Germinal center (tissue), 1 donor: ENCODE measurements at places on chromosomes 3 and 15.

DNA sequence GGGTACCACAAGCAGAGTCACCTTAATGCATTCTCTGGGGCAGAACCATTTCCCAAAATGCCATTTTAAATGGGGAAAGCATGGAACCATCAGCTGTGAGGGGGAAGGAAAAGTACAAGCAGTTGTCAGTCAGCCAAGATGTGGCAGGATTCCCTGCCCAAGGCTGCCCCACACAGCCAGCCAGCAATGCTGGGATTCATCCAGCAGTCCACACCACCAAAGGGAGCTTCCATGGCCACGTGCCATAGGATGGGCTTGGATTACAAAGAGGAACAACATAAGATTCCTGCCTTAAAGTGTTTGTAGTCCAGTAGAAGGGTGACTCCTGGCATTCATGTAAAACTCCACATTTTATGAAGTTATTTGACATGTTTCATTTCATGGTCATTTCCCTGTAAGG is 233.3 kb downstream of the SHOX2 start:
- no peak for DNase-seq

DNA sequence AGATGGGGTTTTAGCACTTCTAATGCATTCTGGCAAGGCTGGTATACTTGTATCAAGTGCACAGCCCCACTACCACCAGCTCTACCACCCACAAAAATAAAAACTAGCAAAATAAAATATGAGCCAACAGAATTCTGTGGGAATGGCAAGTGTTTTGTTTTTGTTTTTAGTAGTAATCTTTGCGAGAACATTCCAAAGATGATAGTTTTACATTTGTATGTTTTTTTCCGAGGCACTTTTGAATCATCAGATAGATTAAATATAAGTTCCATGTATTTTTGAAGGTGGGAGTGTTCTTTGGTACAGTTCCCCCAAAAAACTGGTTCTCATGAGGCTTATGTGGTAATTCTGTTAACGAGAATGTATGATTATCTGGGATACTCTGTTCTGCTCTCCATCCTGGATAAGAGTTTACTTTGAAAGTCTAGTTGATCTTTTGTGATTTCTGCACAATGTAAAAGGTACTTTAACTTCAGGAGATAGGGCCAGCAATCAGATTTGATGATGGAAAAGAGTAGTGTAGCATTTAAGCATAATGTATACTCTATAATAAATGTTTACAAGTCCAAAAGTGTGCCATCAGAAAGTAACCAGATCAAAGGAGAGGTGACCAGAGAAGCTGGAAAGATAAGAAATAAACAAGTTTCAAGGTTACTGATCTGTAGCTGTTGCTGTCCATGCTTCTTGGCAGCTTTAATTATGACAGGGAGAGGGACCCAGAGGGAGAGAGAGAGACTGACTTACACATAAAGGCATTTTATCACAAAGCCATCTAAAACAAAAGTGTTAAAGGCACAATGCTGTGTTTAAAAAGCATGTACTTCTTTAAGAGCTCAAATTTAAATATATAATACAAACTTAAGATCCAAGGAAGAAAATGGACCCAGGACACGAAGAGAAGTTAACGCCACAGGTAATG is 130.9 kb downstream of the PGPEP1L start:
- DNase-seq, result no peak

- DNase-seq, result no peak
Measured at GRCh38 chr15:100468285-100468684, 60.5 kb downstream of the CERS3 start.

- DNase-seq, result no peak
Measured at GRCh38 chr3:146093896-146094295, 67.1 kb downstream of the PLOD2 start.

DNA sequence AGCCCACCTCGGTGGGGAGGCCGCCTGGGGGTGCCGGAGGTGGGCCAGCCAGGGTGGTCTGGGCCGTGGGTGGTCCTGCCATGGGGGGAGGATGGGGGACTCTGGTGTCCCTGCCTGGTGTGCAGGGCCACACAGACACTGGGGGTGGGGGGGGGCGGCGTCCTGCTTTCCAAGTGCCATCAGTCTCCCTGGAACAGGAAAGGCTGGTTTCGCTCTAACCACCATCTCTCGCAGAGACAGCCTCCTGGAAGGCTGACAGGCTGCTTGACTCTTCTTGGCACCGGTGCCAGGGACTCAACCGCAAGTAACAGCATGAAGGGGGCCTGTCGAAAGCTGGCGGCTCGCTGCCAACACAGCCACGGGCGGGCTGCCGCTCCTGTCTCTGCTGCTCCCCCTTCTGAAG is 40.3 kb downstream of the RGMA start:
- no peak for DNase-seq

- no peak for DNase-seq
Measured at GRCh38 chr3:57434041-57434440, 110.1 kb downstream of the DNAH12 start.

DNA sequence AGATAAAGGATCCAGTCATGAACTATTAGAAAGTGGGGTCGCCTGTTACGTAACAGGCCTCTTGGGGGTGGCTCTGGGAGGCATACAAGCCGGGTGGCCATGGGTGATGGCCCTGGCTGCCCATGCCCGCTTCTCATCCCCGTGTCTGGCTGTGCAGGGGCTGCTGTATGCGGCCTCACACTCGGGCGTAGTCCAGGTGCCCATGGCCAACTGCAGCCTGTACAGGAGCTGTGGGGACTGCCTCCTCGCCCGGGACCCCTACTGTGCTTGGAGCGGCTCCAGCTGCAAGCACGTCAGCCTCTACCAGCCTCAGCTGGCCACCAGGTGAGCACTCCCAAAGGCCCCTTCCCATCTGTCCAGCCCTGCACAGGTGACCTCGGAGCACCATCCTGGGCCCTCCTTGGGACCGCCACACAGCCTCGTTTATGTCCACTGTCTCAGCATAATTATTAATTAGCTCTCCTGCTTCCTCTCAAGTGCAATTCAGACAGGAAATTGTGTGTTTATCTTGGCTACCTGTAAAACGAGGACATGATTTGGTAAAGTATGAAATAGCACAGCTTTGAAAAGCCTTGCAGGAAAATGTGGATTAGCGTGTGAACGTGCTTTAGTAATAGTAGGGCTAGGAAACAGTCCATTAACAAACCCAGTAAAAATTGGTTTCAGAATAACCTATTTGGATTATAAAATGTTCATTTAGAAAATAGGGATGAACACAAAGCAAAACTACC is 8.1 kb downstream of the CIB1 start:
- no peak for DNase-seq
